NCI-H69 (cell line): ENCODE measurements at places on chromosomes 5 and 9.

- no peak for DNase-seq
Observed at GRCh38 chr9:109289186-109289585, 31.7 kb downstream of the EPB41L4B start.

DNA sequence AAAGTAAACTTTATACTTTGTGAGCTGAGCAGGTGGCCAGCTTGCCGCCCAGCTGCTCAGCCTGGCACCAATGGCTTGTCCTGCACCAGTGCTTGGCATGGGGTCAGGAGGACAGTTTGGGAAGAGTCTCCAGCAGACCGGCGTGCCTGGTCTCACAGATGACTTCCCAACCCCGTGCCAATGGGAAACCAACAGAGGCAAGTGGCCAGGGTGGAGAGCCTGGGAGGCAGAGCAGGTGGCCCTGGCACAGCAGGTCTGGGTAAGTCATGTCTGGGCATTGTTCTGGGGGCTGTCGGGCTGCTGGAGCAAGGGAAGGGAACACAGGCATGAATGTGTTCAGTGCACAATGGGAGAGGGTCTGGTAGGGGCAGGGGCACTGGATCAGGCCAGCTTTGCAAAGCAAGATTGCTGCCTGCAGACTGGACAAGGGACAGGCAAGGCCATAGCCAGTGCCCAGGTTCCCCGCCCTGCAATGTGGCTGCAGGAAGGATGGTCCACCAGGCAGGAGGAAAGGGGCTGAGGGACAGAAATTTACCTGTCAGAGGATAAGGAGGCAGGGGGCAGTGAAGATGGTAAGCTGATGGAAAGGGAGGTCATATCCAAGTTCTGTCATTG lies 76.2 kb upstream of the ALDH1B1 start:
- no peak for DNase-seq

DNA sequence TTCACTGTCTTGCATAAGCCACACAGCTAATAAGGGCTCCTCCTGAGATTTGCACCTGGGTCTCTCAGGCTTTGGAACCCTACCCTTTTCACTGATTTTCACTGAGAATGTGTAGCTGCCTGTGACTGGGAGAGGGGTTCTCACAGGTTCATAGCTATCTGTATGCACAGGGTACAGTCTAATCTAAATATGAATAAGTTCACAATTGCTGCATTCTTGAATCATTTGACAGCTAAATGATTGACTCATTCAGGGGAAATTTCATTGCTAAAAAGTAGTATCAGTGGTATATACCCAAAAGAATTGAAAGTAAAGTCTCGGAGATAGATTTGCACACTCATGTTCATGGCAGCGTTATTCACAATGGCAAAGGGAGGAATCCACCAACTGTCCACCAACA lies 140.7 kb downstream of the BOD1 start:
- no peak for DNase-seq

DNA sequence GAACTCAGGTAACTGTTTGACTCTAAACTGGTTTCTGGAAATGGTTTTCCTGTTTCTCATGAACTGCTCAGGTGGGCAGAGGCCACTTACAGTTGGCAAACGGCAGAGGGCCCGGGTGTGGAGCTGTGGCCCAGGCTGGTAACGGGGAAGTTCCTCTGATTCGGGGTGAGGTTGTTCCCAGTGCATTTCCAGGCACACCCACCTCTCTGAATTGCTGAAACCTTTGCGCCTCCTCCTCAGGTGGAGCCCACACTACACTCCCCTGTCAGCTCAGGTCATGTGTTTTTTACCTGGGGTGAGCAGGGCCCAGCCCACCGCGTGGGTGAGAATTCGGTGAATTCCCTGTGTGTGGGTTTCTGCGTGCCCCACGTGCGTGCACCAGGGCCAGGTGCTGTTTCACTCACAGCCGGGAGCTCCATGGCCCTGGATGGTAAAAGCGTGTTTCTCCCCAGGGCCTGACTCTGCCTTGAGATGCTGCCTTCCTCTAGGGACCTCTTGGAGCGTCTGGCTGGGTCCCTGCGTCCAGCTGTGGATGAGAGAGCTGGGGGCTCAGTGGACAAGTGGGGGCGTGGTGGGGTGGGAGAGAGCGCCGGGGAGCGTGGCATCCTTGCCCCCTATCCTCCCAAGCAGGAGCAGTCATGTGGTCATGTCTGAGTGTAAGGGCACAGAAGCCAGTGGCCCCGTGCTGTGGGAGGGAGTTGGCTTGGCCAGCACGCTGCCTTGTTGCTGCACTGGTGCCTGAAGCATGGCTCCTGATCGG lies 33.5 kb upstream of the LPCAT1 start:
- DNase-seq = no peak

- DNase-seq = no peak
Observed at GRCh38 chr9:76502746-76503145, 43.8 kb downstream of the GCNT1 start.

DNA sequence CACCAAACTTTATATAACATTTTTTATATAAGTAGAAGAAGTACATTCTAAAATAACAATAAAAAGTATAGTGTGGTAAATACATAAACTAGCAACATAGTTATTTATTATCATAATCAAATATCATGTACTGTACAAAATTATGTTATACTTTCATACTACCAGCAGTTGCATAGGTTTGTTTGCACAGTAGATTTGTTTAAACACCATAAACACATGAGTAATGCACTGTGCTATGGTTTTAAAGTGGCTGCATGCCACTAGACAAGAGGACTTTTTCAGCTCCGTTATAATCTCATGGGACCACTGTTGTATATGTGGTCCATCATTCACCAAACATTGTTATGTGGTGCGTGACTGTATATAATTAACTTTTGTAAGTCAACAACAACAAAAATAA lies 137.6 kb downstream of the DRD1 start:
- DNase-seq = no peak
